Osteocyte (in vitro differentiated cells): ENCODE measurements at places on chromosomes 3 and 15.

- DNase-seq: no peak
These were observed 462.1 kb upstream of the AGTR1 start for GRCh38 chr3:148235566-148235965.

- DNase-seq: no peak
These were observed 17.7 kb downstream of the ENTPD3 start for GRCh38 chr3:40404591-40405198.

DNA sequence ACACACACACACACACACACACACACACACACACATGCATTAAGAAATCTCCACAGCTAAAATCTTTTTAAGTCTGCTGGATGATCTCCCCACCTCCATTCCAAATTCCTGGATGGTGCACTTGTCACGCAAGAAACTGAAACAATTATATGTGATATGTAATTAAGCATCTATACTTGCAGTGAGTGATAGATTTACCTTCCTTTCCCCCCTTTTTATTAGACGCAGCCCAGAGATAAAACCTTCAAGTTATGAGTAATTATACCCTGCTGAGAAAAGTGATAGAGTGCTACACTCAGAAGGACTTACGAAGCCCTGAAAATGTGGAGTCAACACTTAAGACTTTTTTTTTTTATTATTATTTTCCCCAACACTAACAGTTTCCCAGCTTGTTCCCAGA is 255.2 kb downstream of the LSAMP start:
- no peak for DNase-seq

DNA sequence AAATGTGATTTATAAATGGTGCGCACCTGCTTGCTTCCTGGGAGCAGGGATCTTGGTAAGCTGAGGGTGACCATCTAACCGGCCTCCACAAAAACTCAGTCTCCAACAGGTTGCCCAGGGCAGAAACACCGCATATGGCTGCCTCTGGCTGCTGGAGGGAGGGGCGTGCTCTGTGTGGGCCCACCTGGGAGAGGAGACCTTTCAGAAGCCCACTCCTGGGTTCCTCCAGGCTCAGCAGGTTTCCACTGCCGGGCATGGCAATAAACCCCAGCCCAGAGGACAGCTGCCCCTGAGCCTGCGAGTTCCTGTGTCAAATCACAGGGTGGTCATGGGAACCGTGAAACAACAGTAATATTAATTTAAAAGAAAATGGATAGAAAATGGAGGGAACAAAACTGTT is 85.6 kb downstream of the OCA2 start:
- peak; percentile 78 for DNase-seq

DNA sequence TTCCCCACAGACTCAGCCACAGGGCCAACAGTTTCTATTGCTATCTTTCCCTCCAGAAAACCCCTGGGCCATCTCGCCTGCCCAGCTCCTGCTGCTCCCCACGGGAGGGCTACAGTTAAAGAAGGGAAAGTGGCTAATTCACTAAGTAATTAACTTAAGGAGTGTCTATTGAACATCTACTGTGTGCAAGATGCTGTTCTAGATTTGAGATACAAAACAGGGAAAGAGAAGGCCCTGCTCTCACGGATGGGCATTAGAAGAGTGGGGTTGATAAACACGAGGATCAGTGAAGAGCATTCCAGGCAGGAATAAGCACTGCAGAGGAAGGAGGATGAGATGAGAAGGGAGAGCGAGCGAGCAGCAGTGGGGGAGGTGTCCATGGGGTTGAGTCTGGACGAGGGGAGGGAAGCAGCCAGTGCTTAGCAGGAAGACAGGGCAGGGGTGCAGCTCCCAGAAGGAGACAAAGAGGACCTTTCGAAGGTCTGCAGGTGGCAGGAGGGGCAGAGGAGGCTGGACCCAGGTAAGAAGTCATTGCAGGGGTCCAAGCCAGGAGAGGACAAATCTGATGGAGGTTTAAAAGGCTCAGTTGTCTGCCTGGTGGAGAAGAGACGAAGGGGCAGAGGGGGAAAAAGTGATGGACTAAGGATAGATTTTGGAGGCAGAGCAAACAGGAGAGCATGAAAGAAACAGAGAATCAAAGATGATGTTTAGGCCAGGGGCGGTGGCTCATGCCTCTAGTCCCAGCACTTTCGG is 64.7 kb downstream of the KLF15 start:
- DNase-seq: peak; percentile 57

DNA sequence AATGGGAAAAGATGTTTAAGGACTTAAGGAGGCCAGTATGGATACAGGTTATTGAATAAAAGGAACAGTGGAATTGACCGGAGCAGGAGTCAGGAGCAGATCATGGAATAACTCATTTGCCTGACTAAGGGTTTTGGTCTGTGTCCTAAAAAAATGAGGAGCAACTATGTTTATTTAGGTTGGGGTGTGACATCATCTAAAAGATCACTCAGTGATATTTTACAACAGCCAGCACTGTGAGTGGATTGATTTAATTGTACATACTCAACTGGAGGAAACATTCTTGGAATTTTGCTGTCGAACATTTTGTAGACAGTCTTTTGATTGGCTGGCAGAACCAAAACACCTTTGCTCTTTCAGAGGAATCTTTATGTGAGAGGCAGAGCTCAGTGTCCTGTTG is 348.6 kb upstream of the CDIN1 start:
- DNase-seq: no peak

- no peak for DNase-seq
These were observed 247.7 kb downstream of the PLCL2 start for GRCh38 chr3:17132286-17133115.

GRCh38 chr15:53918180-53919079 is 59.8 kb upstream of the UNC13C start:
- no peak for DNase-seq

DNA sequence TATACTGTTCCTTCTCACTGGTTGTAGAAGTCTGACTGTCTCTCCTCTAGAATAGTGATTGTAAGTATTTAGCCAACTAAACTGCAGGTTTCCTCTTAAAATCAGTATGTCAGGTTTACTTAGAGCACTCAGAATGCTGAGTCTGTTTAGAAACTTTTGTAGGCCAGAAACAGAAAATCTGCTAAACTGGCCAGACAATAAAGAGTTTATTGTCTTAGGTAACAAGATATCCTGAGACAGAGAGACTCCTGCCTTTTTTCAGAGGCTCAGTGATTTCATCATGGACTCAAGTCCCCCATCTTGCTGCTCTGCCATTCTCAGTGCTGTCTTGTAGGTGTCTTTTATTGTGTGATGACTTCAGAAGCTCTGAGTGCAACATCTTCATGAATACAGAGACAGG is 279.0 kb downstream of the MFSD1 start:
- no peak for DNase-seq

- DNase-seq: no peak
These were observed 33.4 kb downstream of the LINGO1 start for GRCh38 chr15:77599357-77599756.

DNA sequence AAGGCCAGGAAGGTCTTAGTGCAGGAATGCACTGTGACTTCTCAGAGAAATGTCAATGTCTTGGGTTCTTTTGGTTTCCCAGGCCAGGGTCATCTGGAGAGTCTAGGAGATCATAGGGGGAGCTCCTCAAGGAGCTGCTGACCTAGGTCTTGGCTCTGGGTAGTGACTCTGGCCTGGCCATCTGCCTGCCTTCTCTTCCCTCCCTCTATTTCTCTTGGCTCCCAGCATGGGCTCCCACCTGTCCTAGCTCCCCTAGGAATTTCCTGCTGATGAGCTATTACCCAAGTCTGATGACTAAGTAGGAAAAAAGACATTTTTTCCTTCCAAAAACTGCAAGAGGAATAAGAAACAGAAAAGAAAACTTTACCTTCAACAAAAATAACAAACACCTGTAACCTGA is 57.4 kb downstream of the BSN start:
- DNase-seq: peak; percentile 25

DNA sequence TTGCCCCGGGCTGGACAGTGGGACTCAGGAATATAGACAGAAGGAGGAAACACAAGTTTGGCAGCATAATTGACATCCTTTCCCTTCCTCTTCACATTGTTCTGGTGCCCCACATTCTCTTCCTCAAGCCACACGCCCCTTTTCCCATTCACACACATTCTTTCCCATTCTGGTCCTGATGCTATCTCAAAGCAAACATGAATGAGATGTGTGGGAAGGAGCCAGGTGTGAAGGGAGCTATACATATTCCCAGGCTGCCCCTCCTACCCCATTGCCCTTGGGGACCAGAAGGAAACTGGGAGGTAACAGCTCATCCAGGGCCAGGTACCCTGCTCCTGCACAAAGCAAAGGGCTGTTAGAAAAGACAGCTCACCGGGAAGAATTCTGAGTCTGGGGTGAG is 23.4 kb upstream of the CLK3 start:
- DNase-seq: no peak

DNA sequence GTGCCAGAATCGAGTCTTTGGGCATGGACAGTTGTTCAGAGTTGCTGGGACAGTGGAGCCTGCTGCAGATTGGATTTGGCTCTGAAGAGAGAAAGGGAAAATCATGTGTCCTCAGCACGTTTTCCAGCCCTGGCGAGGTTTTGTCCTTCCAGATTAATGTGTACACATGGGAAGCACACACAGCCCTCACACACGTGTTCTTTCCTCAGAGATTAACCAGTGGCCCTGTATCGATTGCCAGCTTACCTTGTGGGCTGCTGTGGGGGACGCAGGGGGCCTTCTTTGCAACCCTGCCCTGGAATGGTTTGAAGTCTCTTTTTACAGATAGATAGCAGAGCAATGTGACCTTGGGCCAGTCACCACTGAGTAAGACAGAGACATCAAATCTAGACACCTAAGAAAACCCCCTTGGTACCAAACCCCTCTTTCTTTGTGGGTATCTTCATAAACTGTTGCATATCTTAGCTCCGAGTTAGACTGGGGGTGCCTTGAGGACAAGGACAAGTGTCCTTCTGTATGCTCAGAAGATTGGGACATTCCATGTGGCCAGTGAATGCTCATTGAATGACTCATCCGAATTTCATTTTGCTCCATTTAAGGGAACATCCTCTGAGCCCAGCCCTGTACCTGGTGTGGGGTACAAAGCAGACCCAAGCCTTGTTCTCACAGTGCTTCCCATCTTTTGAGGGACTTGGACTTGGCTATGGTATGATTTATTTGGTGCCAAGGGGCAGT is 48.0 kb downstream of the SMAD6 start:
- DNase-seq: no peak

- no peak for DNase-seq
These were observed 50.2 kb downstream of the RAD54L2 start for GRCh38 chr3:51588724-51589123.

DNA sequence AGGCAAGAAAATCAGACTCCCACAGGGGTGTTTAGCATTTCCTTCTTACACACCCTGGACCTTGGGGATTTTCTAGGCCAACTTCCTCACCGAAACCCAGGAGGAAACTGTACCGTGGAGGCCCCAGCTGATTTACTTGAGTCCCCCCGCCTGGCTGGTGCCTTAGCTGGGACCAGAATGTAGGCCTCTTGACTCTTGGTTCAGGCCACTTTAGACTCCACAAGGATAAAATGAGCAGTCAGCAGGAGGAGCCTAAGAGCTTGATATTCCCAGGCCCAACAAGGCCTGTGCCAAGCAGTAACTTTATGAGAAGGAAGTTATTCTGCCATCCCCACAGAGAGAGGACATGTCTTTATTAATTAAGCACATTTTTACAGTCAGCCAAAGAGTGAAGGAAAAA is 4.6 kb upstream of the APBA2 start:
- no peak for DNase-seq

DNA sequence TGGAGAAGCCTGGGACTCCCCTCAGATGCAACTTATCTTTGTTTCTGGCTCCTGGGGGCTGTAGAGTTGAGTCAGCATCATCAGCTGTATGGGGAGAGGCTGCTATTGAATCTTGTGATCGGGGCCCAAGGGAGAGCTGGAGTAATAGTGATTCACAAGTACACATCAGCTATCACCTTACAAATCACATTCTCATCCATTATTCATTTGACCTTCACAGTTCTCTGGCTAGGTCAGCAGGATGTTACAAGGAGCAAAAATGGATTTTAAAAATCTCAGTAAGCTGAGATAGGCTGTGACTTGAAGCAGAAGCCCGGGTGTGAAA is 175.0 kb downstream of the OPA1 start:
- no peak for DNase-seq

GRCh38 chr3:187986514-187986934 is 167.4 kb upstream of the LPP start:
- DNase-seq: no peak

GRCh38 chr3:16286161-16286560 is 21.1 kb downstream of the OXNAD1 start:
- DNase-seq: no peak

DNA sequence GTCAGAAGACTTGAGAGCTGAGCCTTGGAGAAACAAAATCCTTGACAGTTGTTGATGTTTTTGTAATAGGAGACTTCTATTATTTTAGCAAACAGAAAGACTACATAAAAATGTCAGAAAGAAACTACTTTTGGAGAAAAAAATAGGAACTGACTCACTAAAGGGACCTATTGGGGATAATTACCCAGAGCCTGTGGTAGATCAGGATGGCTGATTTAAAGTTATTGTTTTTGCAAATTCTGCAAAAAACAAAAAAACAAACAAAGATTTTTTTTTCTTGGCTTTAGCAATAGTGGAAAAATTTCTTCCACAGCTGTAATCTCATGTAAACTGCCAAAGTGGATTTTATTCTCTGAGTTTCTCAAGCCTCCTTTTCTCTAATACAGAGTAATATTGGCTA is 101.5 kb upstream of the SATB1 start:
- DNase-seq: no peak

DNA sequence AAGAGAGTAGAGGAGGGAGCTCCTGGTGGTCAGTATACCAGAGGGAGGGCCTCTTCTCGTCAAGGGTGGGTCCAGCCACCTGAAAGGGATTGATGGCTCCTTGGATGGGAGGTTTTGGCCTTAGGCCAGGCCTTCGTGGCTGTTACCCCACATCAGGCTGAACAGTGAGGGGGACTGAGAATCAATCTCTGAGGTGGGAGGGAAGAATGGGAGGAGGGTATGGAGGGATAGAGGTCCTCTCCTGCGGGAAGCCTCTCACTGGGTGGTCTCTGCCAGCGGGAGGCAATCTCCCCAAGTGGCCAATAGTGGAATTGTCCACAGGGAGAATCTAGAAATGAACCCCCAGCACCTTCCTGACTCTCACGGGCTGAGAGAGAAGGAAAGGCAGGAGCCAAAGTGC is 53.5 kb downstream of the BSN start:
- peak; percentile 68 for DNase-seq

GRCh38 chr3:36874424-36874823 is 70.4 kb downstream of the TRANK1 start:
- no peak for DNase-seq

DNA sequence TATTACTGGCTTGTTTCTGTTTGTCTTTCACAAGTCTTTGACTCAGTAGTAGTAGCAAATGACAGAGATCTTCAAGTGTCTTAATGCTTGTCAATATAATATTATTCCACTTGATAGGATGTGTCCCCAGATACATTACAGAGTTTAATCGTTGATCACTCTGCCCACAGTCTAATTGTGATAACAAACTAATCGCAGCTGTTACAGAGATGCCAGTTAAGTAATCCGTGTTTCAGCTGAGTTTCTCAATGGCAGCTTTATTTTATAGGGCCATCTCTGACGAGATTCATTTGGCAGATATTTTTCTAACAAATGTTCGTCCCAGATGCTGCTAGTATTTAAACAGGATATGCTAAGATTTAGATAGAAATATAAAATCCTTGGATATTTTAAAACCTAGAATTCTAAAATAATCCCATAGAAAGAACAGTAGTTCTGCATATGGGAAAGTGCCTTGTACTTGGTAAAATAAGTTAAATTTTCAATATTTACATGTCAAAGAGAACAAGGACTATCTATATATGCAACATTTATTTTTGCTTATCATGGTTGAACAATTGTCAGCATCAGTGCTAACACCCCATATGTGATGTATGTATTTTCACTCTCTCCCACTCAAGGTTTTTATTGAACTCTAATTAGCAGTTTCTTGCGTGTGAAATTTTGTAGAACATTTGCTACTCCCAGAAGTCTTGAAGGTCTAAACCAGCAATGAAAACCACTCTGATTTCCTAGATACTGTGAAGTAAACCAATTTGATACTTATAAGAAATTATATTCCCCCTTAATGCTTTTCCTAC is 185.5 kb downstream of the MBNL1 start:
- no peak for DNase-seq
